ENCODE measurements at places on chromosomes 6 and 20.

DNA sequence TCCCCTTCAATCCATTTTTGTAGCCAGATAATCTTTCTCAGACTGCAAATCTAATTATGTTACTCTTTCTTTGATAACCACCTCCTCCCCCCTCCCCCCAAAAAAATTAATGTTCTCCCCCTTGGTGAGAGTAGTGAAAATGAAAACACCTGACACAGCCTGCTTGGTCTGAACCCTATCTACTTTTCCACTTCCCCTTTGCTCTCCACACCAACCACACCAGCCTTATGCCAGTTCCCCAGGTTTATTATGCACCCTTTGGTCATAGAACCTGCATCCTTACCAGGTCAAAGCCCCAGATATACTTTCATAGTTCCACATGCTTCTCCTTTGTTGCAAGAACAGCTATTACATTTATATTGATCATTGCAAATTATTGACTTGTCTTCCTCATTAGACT is 19.4 kb downstream of the PFDN4 start:
- no peak for DNase-seq

GRCh38 chr20:38321959-38322598 is 18.1 kb downstream of the BPI start:
- no peak for DNase-seq

DNA sequence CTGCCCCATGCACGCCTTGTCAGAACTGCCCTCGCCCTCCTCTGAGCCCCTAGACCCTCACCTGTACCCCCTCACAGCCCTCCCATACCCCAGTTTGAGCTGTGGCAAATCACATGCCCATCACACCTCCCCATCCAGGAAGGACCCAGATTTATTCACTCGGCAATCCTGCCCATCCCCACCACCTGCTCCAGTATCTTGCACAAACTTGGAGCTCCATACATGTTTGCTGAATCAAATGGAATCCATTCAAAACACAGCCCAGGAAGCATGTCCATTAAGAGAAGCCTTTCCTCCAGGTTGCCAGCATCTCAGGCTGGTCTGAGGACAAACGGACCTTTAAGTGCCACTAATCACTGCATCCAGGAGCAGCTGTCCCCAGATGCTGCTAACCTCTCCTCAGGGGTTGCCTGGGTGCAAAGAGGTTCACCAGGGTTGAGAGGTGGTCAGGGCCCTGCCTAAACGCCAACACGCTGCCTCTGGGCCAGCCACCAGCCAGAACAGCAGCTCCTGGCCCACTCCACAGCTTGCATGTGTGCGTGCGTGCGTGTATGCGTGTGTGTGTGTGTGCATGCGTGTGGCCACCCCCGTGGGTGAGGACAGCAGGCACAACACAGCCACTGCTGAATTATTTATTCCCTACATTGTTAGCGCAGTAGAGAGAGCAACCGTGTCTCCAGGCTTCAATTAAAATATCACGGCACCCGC is 31.0 kb downstream of the GRM4 start:
- no peak for DNase-seq

DNA sequence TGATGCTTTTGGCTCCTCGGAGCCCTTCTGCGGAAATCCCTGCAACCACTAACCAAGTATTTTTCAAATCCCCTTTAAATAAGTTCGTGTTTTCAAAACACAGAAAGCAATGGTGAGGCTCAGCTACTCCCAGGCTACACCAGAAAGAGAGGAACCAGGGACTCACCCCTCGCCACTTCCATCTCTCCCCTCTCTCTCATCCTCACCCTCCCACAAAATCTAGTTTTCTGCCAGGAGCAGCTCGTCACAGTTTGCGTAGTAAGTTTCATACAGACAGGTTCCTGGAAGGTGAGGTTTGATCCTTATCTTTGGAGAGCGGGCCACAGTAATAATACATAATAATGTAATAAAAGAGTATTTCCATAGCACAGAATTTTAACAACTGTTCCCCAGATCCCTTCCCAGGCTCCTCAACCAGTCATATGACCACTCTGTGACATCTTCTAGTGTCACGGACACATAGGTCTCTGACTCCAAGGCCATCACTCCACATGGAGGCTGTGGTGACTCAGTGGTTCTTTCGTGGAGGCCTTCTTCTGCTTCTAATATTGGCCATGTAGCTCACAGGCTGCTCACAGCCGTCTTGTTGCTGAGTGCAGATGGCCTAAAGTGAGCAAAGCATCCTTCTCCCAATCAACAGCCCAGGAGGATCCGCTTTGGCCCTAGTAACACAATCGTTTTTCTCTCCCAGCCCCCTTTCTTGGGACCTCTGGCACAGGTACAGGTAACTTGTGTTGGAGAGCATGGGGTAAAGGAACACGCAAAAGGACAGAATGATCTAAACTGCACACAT is 295.7 kb downstream of the CDC5L start:
- no peak for DNase-seq

- no peak for DNase-seq
Observed at GRCh38 chr6:111057074-111057752, 30.1 kb upstream of the SLC16A10 start.

GRCh38 chr20:22974354-22974753 is 60.8 kb upstream of the SSTR4 start:
- no peak for DNase-seq

DNA sequence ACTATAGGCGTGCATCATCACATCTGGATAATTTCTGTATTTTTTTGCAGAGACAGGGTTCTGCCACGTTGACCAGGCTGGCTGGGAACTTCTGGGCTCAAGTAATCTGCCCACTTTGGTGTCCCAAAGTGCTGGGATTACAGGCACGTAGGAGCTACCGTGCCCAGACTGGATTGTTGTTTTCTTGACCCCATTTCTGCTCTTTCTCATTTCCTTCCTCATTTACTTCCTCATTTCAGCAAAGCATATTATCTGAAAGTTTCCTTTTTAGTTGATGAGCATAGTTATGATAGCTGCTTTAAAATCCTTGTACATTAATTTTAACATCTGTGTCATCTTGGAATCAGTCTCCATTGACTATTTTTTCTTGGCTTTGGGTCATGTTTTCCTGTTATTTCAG is 301.0 kb upstream of the RUNX2 start:
- no peak for DNase-seq

DNA sequence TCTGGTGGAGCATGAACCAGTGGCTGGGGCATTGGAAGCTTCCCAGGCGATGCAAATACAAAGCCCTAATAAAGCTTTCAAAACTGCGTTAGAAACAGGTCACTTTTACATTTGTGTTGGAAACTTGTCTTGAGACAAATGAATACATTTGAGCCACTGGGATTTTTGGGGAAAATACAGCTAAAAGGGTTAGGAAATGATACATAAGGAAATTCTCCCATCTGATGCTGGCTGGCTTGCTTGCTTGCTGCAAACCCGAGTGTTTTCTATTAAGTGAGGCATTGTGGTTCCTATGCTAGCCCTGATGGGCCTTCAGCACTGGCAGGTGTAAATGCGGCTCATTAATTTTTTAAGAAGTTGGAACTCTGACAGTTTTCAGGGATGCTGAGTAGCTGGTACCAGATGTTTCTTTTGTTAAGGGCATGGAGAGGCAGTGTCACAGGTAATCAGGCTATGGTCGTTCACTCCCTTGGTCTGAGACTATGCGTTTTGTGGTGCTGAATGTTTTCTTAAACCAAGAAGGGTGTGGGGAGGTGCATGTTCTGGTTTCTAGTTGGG is 35.2 kb downstream of the RREB1 start:
- DNase-seq: no peak

Measured in stimulated activated CD8-positive, alpha-beta memory T cell treated with anti-CD3 and anti-CD28 coated beads, Interleukin-15, amount 100 ng/mL, for 1 hour (primary cell).